Osteocyte (in vitro differentiated cells): ENCODE measurements at places on chromosomes 3 and 15. TPM values are rescaled to one million over a fixed set of nuclear protein-coding genes. Genes with fewer than 3 reads are reported as not detected.

The NR2E3 gene
- total RNA-seq, result not detected in 2 replicates

GRCh38 chr3:40691452-40691861, 166.7 kb downstream of the ZNF621 start:
- no peaks in the 10 kb centered on the region for H3K4me1 ChIP-seq
- no peak overlapping the region for H3K4me3 ChIP-seq
- no peak for DNase-seq

DNA sequence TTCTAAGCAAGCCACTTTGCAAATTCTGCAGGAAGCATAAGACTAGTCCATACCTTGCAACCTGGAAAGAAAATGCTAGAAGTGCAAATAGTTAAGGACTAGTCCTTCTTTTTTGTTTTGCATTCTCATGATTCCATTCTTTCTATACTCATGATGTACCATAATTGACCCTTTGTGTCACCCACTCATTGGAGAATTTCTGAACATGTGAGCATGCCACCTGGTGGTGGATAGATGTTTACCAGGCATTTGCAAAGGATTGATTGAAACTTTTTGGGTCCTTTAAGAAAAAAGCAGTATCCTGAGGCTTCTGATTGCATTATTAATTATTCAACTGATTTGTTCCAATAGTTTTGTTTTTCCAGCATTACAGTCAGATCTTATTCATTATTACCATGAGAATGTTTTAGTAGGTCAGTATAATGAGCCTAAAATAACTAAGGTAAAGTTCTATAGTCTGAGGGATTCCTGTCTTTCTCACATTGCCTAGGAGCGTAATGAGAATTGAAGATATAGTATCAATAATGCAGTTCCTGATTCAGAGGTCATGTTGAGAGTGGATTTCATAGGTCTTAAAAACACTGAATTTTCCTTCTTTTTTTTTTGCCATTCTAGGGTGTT, 20.2 kb upstream of the DIPK2A start:
- H3K36me3 ChIP-seq, result no peaks in the 10 kb centered on the region
- H3K27ac ChIP-seq, result no peak overlapping the region
- H3K27me3 ChIP-seq, result peaks cover 8% of the 10 kb centered on the region
- no peak for DNase-seq
- H3K4me3 ChIP-seq, result no peak overlapping the region

The TRNT1 gene
- 28.1 and 38.4 TPM in 2 replicates for total RNA-seq

GRCh38 chr3:155159301-155159700, 79.2 kb downstream of the MME start:
- H3K36me3 ChIP-seq, result no peaks in the 10 kb centered on the region
- DNase-seq, result no peak
- H3K4me1 ChIP-seq, result no peaks in the 10 kb centered on the region
- no peaks in the 10 kb centered on the region for H3K27me3 ChIP-seq
- H3K27ac ChIP-seq, result no peak overlapping the region
- no peak overlapping the region for H3K4me3 ChIP-seq

The PAQR5 gene
- total RNA-seq, result 1.5 and 2.0 TPM in 2 replicates

DNA sequence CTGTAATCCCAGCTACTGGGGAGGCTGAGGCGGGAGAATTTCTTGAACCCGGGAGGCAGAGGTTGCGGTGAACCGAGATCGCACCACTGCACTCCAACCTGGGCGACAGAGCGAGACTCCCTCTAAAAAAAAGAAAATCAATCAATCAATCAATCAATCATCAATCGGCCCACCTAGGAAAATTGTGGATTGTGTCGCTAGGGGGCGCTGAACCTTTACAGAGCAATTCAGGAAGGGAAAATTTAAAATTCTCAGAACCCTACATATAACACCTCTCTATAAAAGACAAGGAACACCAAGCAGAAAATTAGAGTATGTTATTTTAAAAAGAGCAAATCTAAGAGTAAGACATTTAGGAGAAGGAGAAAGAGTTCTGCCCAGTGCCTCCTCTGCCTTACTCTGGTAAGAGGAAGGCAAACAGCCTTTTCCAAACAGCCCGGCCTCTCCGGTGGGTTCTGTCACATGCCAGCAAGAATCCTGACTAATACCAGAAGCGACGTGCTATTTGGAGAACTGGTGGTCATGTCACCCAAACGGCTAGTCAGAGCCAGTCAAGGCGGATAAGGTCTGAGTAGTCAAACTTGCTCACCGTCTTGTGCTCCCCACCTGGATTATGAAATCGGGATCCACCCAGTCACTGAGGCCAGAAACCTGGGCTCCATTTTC, 22.3 kb upstream of the SMCO1 start:
- H3K27me3 ChIP-seq, result peaks cover 14% of the 10 kb centered on the region
- H3K27ac ChIP-seq, result no peak overlapping the region
- peaks cover 9% of the 10 kb centered on the region for H3K4me1 ChIP-seq
- no peaks in the 10 kb centered on the region for H3K36me3 ChIP-seq

DNA sequence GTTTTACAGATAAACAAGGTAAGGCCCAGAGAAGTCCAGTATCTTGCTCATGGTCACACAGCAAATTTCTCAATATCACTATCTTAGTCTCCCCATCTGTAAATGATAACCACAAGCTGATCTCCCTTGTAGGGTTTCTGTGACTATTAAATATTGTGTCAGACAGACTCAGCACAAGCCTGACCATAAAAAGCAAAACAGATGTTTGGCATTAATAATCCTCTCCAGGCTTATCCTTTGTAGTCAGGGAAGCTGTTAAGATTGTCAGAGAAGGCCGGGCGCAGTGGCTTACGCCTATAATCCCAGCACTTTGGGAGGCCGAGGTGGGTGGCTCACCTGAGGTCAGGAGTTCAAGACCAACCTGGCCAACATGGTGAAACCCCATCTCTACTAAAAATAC, 173.2 kb upstream of the PRICKLE2 start:
- no peaks in the 10 kb centered on the region for H3K36me3 ChIP-seq
- H3K27me3 ChIP-seq, result no peaks in the 10 kb centered on the region
- peaks cover 15% of the 10 kb centered on the region for H3K4me1 ChIP-seq
- no peak overlapping the region for H3K4me3 ChIP-seq
- no peak overlapping the region for H3K27ac ChIP-seq
- no peak for DNase-seq

- DNase-seq, result no peak
- H3K4me1 ChIP-seq, result peaks cover 30% of the 10 kb centered on the region
- no peak overlapping the region for H3K27ac ChIP-seq
- H3K36me3 ChIP-seq, result peaks cover 6% of the 10 kb centered on the region
Measured at GRCh38 chr15:81948222-81948621, 97.6 kb downstream of the MEX3B start.

The SMCO1 gene
- total RNA-seq, result not detected in 2 replicates

The AGBL1 gene
- not detected in 2 replicates for total RNA-seq

DNA sequence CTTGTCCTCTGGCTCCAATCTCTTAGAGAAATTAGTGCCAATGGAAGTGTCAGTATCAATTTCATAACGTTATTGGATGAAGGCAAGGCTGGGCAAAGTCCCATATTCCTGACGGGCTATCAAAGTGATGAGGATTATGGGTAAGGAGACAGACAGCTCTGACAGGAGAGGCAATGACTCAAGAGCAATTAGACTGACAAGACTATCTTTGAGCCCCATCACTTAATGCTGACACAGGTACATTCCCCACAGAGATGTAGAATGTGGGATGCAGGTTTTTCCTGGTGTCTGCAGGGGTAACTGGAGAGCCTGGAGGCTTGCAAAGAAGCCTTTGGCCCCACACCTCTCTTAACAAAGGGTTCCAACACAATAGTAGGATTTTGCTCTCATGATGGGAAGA, 208.3 kb downstream of the NTRK3 start:
- no peak overlapping the region for H3K27ac ChIP-seq
- H3K36me3 ChIP-seq, result no peaks in the 10 kb centered on the region
- DNase-seq, result no peak
- no peaks in the 10 kb centered on the region for H3K4me1 ChIP-seq

The HESX1 gene
- total RNA-seq, result 1.3 and 2.0 TPM in 2 replicates

- no peak overlapping the region for H3K4me3 ChIP-seq
- H3K27ac ChIP-seq, result no peak overlapping the region
- peaks cover 7% of the 10 kb centered on the region for H3K4me1 ChIP-seq
Measured at GRCh38 chr3:17160597-17160996, 275.8 kb downstream of the PLCL2 start.

GRCh38 chr3:29079358-29079757, 201.5 kb upstream of the RBMS3 start:
- H3K4me3 ChIP-seq, result no peak overlapping the region
- H3K27me3 ChIP-seq, result no peaks in the 10 kb centered on the region
- DNase-seq, result no peak
- peaks cover 14% of the 10 kb centered on the region for H3K4me1 ChIP-seq
- H3K36me3 ChIP-seq, result no peaks in the 10 kb centered on the region
- no peak overlapping the region for H3K27ac ChIP-seq

GRCh38 chr3:175861916-175862315, 1002.8 kb downstream of the NAALADL2 start:
- no peak overlapping the region for H3K27ac ChIP-seq
- H3K27me3 ChIP-seq, result no peaks in the 10 kb centered on the region
- H3K4me3 ChIP-seq, result no peak overlapping the region
- DNase-seq, result no peak
- H3K4me1 ChIP-seq, result peaks cover 14% of the 10 kb centered on the region

DNA sequence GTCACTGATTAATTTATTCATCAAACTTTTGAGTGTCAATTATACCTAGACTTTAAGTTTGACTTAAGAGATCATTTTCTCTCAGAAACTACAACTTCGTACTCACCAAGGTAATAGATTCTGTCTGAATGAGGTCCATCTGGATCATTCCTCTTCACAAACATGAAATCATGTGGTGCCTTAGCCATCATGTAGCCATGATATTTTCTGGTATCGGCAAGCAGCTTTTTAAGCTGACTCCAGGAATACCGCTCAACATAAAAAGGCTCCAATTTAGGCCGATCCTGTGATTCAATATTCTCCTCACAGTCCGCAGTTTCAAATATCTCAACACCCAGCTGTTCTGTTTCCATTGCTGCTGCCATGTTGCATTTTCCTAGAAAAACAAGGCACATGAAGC, 5.3 kb downstream of the DPP8 start:
- no peak overlapping the region for H3K27ac ChIP-seq
- peaks cover 14% of the 10 kb centered on the region for H3K4me1 ChIP-seq
- no peaks in the 10 kb centered on the region for H3K27me3 ChIP-seq

DNA sequence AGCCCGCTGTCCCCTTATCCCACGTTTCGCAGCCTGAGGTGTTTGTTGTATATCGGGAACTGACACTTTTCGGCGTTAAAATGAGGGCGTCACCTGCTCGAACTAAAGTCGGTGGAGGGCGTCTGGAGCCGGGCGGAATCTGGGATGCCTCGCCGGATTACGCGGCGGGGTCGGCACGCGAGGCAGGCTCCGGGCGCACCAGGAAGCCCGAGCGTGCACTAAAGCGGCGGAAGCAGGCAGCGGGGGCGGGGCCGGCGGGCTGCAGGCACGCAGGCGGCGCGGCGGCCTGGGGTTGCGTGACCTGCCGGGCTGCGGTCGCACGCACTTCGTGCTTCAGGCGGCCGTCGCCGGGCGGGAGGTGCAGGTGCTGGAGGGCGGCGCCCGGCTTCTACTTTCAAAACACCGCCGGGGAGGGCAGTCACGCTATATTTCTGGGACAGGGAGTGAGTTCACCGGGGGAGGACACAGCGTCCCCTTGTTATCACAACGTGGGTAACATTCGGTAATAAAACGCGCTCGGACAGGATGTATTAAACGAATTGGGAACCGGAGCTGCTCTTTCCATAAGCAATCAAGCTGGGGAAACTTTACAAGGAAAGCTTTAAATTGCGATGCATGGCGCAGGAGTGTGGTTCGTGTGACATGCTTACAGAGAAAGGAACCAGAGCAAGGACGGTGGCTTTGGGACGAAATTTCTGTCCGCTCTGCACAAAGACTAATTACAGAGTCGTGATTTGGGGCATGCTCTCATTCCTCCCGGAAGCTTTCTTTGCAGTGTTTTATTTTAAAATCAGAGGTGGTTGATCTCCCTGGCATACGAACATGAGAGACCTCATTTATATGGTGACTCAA, 9.1 kb upstream of the LEKR1 start:
- peak overlapping the region; percentile 73 for H3K4me3 ChIP-seq
- no peaks in the 10 kb centered on the region for H3K27me3 ChIP-seq
- no peaks in the 10 kb centered on the region for H3K36me3 ChIP-seq
- peak overlapping the region; percentile 98 for H3K27ac ChIP-seq
- peak; percentile 98 for DNase-seq
- H3K4me1 ChIP-seq, result peaks cover 73% of the 10 kb centered on the region

DNA sequence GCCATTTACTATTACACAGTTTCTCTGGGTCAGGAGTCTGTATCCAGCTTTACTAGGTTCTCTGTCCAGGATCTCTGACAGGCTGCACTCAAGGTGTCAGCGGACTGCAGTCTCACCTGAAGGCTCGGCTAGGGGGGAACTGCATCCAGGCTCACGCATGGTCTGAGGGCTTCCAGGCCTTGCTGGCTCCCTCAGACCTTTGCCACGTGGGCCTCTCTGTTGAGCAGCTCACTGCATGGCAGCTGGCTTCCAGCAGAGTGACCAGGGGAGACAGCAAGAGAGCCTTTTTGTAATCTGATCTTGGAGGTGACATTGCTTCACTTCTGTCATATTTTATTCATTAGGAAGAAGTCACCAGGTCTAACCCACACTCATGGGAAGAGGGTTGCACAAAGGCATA, 152.3 kb downstream of the CACNA2D3 start:
- no peak for DNase-seq
- no peaks in the 10 kb centered on the region for H3K36me3 ChIP-seq
- H3K4me3 ChIP-seq, result no peak overlapping the region
- no peaks in the 10 kb centered on the region for H3K27me3 ChIP-seq
- no peak overlapping the region for H3K27ac ChIP-seq

DNA sequence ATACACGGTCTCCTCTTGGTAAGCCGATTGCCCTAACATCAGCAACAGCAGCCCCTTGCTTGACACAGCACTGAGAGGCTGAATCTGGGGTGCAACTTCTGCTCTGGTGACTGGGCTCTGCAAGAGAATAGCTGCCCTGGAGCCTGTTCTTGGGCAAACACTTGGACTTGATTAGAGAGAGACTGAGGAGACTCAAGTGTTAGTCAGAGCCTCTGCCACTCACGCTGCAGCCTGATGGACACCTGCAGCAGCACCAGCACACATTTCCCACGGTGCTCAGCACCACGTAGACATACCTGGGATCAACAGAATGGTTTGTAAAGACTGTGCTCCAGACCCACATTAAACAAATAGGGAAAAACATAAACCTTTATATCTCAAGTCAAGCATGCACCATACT, 35.8 kb upstream of the UMPS start:
- H3K27ac ChIP-seq, result no peak overlapping the region
- no peak overlapping the region for H3K4me3 ChIP-seq
- no peaks in the 10 kb centered on the region for H3K27me3 ChIP-seq
- no peaks in the 10 kb centered on the region for H3K36me3 ChIP-seq

DNA sequence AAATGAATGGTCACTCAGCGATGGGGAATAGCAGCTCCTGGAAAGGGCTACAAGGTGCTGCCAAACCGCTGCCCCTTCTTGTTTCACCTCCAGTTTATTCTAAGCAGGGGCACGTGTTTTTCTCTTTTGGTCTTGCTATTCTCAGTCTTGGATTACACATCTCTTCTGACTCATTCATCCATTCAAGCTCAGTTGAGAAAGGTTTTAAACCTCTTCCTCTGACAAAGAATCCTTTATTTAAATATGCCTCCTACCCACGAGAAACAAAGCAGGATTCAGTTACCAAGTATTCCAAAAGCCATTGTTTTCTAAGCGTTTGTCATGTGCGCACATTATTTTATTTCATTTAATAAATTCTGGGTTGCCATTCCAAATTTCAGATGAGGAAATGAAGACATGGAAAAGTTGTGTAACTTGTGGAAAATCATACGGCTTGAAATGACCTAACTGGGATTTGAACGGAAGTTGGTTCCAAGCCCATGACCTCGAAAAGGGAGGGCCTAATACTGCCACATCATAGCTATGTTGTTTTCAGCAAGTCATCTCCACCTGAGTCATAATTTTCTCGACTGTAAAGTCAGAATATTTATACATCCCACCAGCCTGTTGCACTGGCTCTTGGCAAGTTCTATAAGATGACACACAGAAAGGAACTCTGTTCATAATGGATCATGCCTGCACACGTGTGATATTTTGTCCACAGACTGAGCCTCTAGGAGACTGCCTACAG, 292.0 kb upstream of the SLCO3A1 start:
- H3K27me3 ChIP-seq, result peaks cover 8% of the 10 kb centered on the region
- H3K27ac ChIP-seq, result no peak overlapping the region
- H3K4me3 ChIP-seq, result no peak overlapping the region
- H3K4me1 ChIP-seq, result no peaks in the 10 kb centered on the region
- H3K36me3 ChIP-seq, result no peaks in the 10 kb centered on the region
